Cardiac muscle cell (in vitro differentiated cells and primary cell): ENCODE measurements at places on chromosomes 6 and 20. TPM values are rescaled to one million over a fixed set of nuclear protein-coding genes. Genes with fewer than 3 reads are reported as not detected.

GRCh38 chr20:44009679-44009992 is 95.0 kb downstream of the TOX2 start:
- H3K27ac ChIP-seq, result no peak overlapping the region
- DNase-seq, result no peak
- H3K36me3 ChIP-seq, result no peaks in the 10 kb centered on the region
- H3K4me1 ChIP-seq, result no peaks in the 10 kb centered on the region

DNA sequence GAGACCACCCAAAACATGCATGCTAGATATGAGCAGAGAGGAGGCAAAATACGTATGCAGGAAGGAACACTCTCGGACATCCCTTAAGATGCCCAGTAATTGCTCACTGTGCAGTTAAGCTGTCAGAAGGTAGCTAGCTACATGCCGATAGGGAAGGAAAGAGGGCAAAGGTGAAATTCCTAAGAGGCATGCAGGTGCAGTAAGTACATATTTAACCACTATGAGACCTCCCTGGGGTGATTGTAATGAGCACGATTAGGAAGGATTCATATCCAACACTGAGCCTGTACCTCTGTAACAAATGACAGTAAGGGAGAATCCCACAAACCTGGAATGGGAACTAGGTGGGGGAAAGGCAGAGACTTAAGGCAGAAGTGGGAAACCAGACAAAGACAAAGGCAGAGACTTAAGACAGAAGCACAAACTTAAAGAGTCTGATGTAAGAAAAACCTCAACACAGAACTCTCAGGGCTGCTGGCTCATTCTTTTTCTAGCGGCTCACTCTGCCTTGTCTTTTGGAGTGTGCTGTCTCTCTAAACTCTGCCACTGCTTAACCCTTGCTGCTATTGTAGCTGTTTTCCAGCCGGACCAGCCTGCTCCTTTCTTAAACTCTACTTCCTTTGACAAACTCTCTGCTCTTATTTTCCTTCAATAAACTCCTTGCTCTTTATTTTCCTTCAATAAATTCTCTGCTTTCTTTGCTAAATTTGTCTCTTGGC is 148.1 kb downstream of the UBE3D start:
- no peaks in the 10 kb centered on the region for H3K27me3 ChIP-seq
- no peak for DNase-seq
- no peak overlapping the region for H3K4me3 ChIP-seq

- no peak overlapping the region for H3K27ac ChIP-seq
- H3K4me3 ChIP-seq, result no peak overlapping the region
- DNase-seq, result no peak
- H3K36me3 ChIP-seq, result no peaks in the 10 kb centered on the region
- no peaks in the 10 kb centered on the region for H3K27me3 ChIP-seq
These were observed 36.5 kb upstream of the TNFAIP3 start for GRCh38 chr6:137830511-137830911.

- H3K27ac ChIP-seq, result no peak overlapping the region
- DNase-seq, result no peak
These were observed 974.1 kb downstream of the EYS start for GRCh38 chr6:64732888-64733287.

- H3K4me3 ChIP-seq, result peak overlapping the region; percentile 10
- H3K27ac ChIP-seq, result peak overlapping the region; percentile 86
- H3K27me3 ChIP-seq, result no peaks in the 10 kb centered on the region
- DNase-seq, result peak; percentile 99
- H3K36me3 ChIP-seq, result no peaks in the 10 kb centered on the region
- H3K4me1 ChIP-seq, result peaks cover 24% of the 10 kb centered on the region
These were observed 7.8 kb upstream of the LCA5 start for GRCh38 chr6:79544939-79545450.

TFAP2C gene
- 0.21 and 0.46 TPM in 2 replicates for total RNA-seq

LIME1 gene
- 10.1 and 19.2 TPM in 2 replicates for total RNA-seq

METTL24 gene
- 7.7 and 8.4 TPM in 2 replicates for total RNA-seq
